A549 treated with RU486 at 1 μM for 4 hours (cell line): ENCODE measurements at places on chromosomes 12 and 14. TPM values are rescaled to one million over a fixed set of nuclear protein-coding genes. Genes with fewer than 3 reads are reported as not detected.

The DHH gene
- not detected in 5 replicates for total RNA-seq

The HOXC4 gene
- total RNA-seq, result 2.2 to 4.2 TPM (median 3.8 TPM) in 5 replicates

The HOXC11 gene
- total RNA-seq, result 0.39 to 0.58 TPM (median 0.45 TPM) in 5 replicates

The PTPN6 gene
- total RNA-seq, result 9.5 to 14.0 TPM (median 11.9 TPM) in 5 replicates

The TAS2R10 gene
- total RNA-seq, result 0.19 TPM in 1 of 5 replicates, not detected in the others

The CLMN gene
- 4.4 to 5.9 TPM (median 4.8 TPM) in 5 replicates for total RNA-seq

The IL26 gene
- total RNA-seq, result not detected in 5 replicates

The C12orf54 gene
- not detected in 5 replicates for total RNA-seq

The G2E3 gene
- 15.6 to 19.6 TPM (median 17.8 TPM) in 5 replicates for total RNA-seq

The HHIPL1 gene
- total RNA-seq, result 0.05 to 0.34 TPM (median 0.29 TPM) in 5 replicates

The KRT74 gene
- not detected in 5 replicates for total RNA-seq

The RNASE1 gene
- total RNA-seq, result 0.38 to 0.50 TPM (median 0.45 TPM) in 3 of 5 replicates, not detected in the others

The TAS2R14 gene
- total RNA-seq, result 0.38 to 0.81 TPM (median 0.73 TPM) in 5 replicates

The LMNTD1 gene
- total RNA-seq, result not detected in 5 replicates

The ACOT4 gene
- total RNA-seq, result 1.5 to 2.8 TPM (median 2.1 TPM) in 5 replicates

The LRTM2 gene
- not detected in 5 replicates for total RNA-seq
